ENCODE measurements at places on chromosomes 2 and 18.

DNA sequence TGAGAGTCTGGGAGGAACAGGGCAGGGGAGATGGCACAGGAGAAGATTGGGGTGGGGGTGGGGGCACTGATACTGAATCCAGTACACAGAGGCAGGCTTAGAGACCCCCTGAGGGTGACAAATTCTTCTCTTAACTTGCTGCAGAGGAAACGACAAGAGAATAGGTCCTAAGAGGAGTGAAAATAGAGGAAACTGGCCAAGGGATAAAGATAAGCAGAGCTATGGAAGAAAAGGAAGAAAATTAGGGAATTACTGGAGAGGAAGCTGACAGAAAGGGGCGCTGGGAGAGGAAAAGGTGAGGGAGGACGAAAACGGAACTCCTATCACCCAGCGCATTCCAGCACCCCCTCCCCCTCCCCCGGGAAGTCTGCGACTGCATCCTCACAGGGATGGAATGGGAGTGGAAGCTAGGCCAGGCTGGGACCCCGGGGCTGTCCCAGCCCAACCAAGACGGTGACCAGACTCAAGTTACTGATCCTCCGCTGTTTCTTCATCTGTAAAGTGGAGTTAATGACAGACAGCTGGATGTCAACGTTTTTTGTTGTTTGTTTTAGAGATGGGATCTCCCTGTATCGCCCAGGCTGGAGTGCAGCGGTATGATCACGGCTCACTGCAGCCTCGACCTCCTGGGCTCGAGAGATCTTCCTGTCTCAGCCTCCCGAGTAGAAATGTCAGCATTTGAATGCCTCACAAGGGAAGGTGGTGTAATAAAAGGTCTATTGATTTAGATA, 2.6 kb upstream of the EMX1 start:
- no peak for DNase-seq

GRCh38 chr18:78406743-78407465, 572.7 kb upstream of the SALL3 start:
- DNase-seq, result no peak

GRCh38 chr18:70622622-70623419, 334.0 kb downstream of the SOCS6 start:
- no peak for DNase-seq

DNA sequence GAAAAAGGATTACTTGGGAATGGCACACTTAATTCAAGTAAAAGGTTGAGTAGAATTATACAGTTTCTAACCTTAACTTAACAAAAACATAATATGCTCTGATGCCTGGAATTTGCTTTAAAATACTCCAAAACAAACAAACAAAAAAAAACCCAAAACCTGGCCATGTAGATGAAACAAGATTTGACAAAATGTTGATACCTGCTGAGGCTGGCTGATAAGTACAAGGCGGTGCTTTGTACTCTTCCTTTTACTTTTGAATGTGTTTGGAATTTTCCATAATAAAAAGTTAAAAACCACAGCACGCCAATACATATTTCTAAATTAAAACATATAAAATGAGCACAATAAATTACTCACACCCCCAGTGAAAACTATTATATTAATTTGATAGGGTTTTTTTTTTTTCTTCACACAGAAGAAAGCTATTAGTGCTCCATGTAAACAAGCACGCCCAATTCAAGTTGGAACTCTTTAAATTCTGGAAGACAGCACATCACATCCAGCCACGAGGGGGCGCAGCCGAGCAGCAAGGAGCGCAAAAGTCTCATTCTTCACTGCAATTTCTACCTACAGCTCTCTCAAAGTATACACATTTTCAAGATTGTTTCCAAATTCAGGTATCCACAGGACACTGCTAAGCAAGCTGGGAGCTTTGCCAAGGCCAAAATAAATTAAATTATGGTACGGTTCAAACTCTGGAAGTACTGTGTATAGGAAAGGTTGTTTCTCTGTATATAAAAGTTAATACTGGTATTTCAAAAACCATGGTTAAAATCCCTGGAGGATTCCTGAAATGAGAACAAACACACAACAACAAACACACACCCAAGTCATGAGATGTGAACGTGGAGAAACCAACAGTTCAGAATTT, 7.5 kb downstream of the SERTAD2 start:
- DNase-seq, result peak; percentile 80

DNA sequence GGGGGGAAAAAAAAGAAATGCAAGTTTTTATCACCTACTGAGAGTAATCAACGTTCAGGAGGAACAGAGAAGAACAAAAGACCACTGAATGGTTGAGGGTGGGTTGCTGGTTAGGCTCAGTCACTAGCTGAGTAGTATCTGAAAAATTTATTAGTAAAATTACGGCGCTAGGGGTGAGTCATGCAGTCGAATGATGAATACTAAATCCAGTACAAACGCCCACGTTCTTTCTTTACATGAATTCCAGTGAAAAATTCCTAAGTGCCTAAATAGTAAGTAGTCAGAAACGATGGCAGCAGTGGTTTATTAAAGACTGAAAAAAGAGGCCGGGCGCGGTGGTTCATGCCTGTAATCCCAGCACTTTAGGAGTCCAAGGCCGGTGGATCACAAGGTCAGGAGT, 52.0 kb downstream of the TEKT4 start:
- DNase-seq, result no peak

DNA sequence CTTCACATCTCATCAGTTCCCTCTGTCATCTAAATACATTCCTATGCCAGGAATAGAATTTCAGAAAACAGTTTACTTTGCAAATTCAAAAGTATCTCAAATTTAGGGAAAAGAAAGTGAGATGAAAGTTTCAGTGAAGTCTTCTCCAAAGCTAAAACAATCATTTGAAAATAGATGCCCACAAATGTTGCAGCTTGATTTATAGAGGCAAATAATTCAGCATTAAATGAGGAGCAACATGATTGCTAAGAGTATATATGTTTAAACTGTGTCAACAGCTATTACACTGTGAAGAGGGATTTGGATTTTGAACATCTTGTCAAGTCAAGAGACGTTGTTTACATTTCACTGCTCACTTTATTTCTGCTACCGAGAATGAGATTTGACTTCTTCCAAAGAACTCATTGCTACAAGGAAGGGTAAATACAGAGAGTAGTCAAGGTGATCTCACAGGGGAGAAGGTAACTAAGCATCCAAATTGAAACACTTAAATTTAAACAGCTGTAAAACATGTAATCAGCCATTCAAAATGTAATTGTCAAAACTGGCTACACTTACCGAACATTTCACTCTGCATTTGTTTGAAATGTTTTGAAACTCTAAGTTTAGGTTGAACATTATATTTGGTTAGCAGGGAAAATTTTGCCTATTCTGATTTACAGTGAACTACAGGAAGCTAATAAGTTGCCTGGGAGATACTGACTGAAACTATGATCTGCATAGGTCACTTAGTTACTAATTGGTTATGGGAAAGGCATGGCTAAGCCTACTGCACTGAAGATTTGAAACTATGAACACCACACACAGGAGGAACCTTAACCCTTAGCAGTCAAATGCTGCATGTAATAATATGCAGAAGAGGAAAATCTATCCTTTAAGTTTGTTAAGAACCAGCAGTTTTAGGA, 33.2 kb upstream of the GALNT3 start:
- no peak for DNase-seq

DNA sequence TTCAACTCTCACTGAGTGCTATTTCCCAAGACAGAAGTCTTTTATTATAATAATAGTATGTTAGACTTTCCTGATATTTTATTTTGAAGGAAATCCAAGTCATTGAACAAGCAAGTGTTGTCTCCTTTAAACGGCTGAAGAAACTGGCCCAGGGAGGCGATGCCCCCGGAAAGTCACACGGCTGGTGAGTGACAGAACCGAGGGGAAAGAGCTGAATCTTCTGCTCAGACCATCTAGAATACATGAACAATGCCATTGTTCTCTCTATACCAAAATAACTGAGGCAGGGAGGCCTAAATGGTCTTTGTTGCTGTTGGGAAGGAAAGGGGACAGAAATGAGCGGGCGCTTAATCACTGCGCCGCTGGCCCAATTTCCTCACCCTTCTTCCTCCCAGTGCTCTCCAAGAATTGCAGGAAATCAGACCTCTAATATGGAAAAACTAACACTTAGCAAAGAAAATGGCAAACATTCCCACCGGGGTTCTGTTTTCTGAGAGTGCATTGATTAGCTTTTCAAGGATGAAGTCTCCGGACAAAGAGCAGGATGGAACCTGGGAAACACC, 101.5 kb downstream of the KLF7 start:
- no peak for DNase-seq

DNA sequence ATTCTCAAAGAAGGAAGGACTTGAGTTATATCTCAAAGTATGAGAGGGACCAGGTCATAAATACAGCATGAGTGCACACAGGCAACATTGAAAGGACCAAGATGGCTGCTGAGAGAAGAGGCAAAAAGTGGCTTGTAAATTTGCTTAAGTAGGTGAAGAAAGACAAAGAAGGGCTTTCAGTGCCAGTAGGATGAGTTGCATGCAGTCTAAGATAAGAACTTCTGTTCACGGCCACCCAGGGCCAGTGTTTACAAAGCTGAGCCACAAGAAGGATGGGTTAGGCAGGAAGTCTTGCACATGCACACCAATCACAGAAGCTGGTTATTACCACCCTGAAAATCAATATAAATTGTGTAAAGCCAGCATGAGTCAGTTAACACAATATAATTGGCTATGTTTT, 3.1 kb upstream of the ABCB11 start:
- DNase-seq, result no peak

- DNase-seq, result no peak
These were observed 2.0 kb downstream of the INO80C start for GRCh38 chr18:35495536-35496314.

DNA sequence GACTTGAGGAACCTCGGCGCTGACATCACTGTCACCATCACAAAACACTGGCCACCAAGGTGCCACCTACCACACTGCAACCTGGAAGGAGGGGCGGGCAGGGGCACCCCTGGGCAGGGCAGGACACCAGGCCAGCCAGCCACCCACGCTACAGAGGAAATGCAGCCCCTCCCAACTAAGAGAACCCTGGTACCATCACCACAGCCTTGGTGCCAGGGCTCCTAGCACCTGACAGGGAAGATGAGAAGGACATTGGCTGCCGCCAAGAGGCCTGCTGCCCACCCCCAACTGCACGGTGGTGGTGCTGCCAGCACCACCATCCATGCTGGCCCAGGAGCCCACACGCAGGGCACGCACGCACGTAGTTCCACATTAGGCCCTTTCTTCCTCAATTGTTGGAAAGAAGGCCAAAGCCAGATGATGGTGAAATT, 88.7 kb downstream of the HDAC4 start:
- DNase-seq, result peak; percentile 40

DNA sequence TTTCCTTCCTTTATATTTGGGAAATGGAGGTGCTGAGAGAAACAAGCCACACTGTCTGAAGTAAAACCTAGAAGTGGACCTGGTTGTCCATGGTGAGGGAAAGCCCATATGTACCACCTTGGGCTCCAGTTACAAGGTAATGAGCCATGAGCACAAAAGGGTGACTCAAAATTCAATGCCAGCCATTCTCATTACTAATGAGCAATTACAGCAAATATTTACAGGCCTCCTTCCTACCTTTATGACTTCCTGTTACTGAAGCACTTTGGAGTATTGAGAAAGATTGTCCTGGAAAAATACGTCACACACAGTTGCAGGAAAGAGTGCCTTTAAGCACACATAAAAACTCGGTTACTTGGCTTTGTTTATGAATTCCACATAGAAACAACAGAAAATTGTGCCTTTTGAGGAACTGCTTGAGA, 9.1 kb downstream of the EPAS1 start:
- DNase-seq, result peak; percentile 67

DNA sequence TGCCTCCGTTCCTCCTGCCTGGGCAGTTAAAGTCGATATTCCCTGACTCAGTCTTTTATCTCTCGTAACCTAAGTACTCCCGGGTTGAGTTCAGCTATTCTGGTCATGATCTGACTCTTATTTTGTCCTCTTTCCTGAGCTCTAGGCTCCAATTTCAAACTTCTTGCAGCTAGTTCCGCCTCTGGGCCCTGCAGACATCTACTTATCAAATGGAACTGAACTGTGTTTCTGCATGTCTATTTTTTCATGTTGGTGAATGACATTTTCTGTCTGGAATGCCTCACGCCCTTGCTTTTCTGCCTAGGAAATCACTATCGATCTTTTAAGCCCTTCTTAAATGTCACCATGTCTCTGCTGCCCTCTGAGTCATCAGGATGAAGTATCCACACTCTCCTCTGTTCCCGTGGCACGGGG, 101.5 kb downstream of the VAPA start:
- DNase-seq, result no peak

DNA sequence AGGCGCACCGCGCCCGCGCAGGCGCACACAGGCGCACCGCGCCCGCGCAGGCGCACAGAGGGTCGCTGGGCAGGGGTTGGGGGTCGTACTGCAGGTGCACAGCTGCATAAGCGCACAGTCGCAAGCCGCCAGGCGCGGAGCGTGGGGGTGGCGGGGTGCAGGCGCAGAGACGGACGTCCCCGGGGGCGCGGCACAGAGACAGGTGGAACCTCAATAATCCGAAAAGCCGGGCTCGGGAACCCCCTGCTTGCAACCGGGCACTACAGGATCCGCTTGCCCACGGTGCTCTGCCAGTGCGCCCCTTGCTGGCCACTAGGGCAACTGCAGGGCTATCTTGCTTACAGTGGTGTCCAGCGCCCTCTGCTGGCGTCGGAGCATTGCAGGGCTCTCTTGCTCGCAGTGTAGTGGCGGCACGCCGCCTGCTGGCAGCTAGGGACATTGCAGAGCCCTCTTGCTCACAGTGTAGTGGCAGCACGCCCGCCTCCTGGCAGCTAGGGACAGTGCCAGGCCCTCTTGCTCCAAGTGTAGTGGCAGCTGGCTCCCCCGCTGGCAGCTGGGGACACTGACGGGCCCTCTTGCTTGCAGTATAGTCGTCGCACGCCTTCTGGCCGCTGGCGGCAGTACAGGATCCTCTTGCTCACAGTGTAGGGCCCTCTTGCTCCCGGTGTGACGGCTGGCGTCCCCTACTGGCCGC, 34.9 kb downstream of the FAM110C start:
- peak; percentile 38 for DNase-seq

DNA sequence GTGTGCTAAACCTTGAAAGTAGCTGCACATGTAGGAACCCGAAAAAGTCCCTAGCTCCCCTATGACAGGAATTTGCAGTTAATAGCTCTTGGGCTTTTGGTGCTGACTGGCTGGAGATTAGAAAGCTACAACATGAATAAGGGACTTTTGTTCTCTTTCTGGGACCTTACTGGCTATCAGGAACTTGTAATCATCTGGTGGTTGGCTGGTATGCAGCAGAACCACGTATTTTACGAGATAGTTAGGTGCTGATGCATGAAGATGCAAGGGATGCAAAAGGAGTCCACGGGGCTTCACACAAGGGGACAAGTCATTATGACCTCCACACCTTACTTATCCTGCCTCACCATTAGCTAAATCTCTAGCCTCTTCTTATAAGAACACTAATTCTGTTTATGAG, 190.2 kb upstream of the NRXN1 start:
- DNase-seq, result no peak

- no peak for DNase-seq
These were observed 158.1 kb downstream of the RBM43 start for GRCh38 chr2:151103551-151103950.

Measured in inflammatory macrophage (primary cell).